ENCODE measurements at places on chromosomes 6 and 20.
A peak's percentile ranks its signal among the peaks of the same experiment; 100 is the strongest.

GRCh38 chr6:36533321-36533720 is 14.0 kb downstream of the STK38 start:
- H3K4me3 ChIP-seq, result no peak overlapping the region
- no peak for ATAC-seq
- H3K4me1 ChIP-seq, result peaks cover 39% of the 10 kb centered on the region
- peak overlapping the region; percentile 61 for H3K27ac ChIP-seq

DNA sequence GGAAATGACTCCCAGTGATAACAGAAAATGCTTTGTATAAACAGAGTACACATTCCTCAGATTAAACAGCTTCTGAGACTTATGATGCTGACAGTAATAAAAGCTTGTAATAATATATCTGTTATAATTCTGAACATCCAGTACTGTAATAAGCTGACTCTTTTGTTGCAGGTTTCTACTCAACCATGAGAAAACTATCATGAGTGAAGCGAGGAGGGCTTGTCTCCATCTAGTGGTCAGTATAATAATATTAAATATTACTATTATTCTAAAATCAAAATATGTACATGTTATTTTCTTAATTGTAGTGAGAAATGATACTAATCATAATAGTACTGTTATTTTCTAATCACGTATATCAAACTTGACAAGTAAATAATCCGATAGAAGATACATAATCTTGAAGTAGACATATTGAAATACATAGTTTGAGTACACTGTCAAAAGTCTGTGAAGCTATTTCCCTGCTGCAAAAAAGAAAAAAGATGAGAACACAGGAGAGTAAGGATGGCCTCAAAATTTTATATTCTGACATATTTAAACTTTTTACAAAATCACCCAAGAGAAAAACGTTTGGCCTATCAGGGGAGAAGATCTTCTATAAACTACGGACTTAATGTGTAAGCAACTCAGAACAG is 183.1 kb downstream of the MOXD1 start:
- H3K27ac ChIP-seq, result no peak overlapping the region
- no peaks in the 10 kb centered on the region for H3K36me3 ChIP-seq
- H3K4me3 ChIP-seq, result no peak overlapping the region
- peaks cover 27% of the 10 kb centered on the region for H3K27me3 ChIP-seq

GRCh38 chr6:27494987-27495385 is 22.1 kb upstream of the ZNF184 start:
- peaks cover 31% of the 10 kb centered on the region for H3K27me3 ChIP-seq
- H3K4me1 ChIP-seq, result peaks cover 14% of the 10 kb centered on the region
- peak overlapping the region; percentile 73 for H3K27ac ChIP-seq
- H3K36me3 ChIP-seq, result peaks cover 21% of the 10 kb centered on the region
- H3K4me3 ChIP-seq, result peak overlapping the region; percentile 83

DNA sequence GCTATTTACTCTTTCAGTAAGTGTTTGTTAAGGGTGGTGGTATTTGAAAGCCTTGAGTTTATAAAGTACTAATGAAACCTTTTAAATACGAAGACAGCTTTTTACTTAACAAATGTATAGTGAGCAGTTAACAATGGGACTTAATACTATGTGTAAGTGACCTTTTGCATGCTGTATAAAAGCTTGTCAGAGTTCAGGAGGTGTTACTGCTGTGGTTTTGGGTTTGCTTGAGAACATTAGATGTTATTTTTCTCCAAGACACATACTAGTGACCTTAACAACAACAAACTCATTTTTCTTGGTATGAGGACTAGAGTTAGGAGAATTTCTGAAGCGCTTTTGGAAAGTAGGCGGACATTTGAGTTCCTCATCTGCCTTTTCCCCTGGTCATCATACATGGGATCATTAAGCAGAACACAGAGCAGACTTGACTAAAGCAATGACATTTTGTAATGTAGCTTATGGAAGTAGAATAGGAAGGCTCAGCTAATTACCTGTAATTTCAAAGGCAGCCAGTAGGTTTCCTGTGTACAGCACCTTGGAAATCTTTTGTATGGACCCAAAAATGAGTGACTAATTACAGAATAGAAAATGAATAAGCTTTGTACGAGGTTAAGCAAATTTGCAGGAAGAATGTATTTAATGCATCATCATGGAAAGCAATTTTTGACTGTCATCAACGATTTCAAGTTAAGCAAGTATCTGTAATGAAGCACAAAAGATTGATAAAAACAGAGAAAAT is 14.1 kb downstream of the CDYL start:
- H3K27me3 ChIP-seq, result no peaks in the 10 kb centered on the region
- no peaks in the 10 kb centered on the region for H3K36me3 ChIP-seq
- peaks cover 38% of the 10 kb centered on the region for H3K4me1 ChIP-seq
- H3K4me3 ChIP-seq, result peak overlapping the region; percentile 43

DNA sequence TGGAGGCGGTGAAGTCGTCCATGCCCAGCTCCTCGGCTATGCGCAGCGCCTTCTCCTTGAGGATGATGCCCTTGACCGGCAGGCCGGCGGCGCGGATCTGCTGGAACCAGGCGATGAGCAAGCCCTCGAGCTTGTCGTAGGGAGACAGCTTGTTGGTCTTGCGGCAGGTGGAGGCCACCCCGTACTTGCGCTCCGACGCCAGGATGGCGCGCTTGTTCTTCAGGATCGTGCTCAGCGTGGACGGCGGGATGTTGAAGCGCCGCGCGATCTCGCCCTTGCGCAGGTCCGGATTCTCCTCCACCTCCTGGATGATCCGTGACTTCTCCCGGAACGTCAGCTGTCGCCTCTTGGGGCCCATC is 435 bp downstream of the CENPB start:
- peak overlapping the region; percentile 68 for H3K4me3 ChIP-seq
- H3K4me1 ChIP-seq, result peaks cover 30% of the 10 kb centered on the region
- H3K36me3 ChIP-seq, result peaks cover 10% of the 10 kb centered on the region
- no peak overlapping the region for H3K27ac ChIP-seq

DNA sequence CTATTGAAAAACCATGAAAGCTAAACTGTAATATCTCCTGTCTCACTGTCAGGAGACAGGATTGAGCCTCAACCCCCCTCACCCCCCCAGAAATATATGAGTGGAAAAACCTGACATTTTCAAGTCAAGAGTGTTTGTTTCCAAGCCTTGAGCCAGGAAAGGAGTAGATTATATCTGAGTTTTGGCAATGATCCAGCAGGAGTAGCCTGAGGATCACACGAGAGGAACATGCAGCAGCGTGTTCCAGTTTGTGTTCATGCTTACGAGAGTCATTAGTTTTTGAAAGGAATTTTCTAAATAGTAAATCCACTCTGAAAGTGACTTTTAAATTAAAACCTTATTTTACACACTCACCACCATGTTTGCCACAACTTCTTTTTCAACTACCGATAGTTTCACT is 15.8 kb downstream of the IL22RA2 start:
- H3K27me3 ChIP-seq, result peaks cover 4% of the 10 kb centered on the region
- H3K36me3 ChIP-seq, result no peaks in the 10 kb centered on the region
- no peak overlapping the region for H3K27ac ChIP-seq
- peaks cover 14% of the 10 kb centered on the region for H3K4me1 ChIP-seq
- no peak overlapping the region for H3K4me3 ChIP-seq

- peak overlapping the region; percentile 96 for H3K4me3 ChIP-seq
- ATAC-seq, result no peak
- H3K36me3 ChIP-seq, result peaks cover 16% of the 10 kb centered on the region
- H3K27me3 ChIP-seq, result peaks cover 3% of the 10 kb centered on the region
- H3K27ac ChIP-seq, result no peak overlapping the region
These were observed 2.3 kb downstream of the DSTN start for GRCh38 chr20:17572034-17572638.

- H3K36me3 ChIP-seq, result no peaks in the 10 kb centered on the region
- no peaks in the 10 kb centered on the region for H3K4me1 ChIP-seq
- peaks cover 10% of the 10 kb centered on the region for H3K27me3 ChIP-seq
- H3K27ac ChIP-seq, result no peak overlapping the region
- H3K4me3 ChIP-seq, result no peak overlapping the region
- ATAC-seq, result no peak
These were observed 634.8 kb upstream of the CITED2 start for GRCh38 chr6:140009286-140009685.

GRCh38 chr6:15026832-15027231 is 219.0 kb upstream of the JARID2 start:
- no peak for ATAC-seq
- H3K4me3 ChIP-seq, result no peak overlapping the region
- no peak overlapping the region for H3K27ac ChIP-seq
- H3K4me1 ChIP-seq, result peaks cover 8% of the 10 kb centered on the region
- no peaks in the 10 kb centered on the region for H3K27me3 ChIP-seq

DNA sequence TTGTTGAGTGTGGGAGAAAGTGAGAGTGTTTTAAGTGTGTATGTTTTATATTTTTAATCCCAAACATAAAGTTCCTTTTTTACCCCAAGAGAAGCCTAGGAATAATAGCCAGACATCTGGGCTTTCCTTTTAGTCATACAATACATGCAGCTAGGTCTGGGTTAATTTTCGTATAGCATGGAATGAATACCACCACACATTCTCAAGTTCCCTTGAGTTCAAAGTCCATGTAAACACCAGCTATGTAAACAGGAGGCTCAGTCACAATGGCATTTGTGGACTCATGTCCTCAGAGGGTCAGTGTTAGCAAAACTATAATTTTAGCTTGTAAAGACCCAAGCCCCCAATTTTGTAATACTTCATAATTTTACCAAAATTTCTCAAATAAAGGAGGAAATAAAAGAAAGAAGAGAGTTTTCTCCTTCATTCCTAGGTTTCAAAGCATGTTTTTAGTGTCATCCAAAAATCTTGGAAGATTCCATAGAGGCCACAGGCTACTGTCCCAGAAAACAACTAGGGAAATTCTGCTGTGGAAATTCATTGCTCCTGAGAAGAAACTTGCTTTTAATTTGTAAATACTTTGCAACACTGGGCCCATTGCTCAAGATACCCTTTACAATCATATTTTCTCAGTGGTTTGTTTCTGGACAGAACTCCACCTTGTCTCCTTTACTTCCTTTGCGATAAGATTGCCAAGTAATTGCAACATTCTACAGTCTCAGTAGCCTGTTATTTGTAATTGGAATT is 671.2 kb downstream of the COL12A1 start:
- H3K4me1 ChIP-seq, result no peaks in the 10 kb centered on the region
- no peak overlapping the region for H3K27ac ChIP-seq
- no peaks in the 10 kb centered on the region for H3K36me3 ChIP-seq

DNA sequence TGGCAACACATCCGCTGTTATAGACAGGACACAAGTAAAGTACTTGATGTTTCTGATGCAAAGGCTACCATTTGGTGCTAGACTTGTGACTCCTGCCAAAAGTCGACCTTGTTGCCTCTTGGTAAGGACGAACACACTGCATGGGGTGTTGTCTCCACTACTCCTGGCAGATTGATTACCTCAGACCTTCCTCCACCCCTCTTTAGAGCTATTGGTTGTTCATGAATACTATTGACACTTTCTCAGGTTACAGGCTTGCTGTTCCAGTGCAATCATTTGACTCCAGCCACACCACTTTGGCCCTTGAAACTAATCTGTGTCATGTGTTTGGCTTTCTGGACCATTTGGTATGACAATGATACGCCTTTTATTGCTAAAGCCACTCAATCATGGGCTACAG is 62.3 kb downstream of the TRMT11 start:
- peaks cover 57% of the 10 kb centered on the region for H3K36me3 ChIP-seq
- ATAC-seq, result no peak
- H3K4me3 ChIP-seq, result no peak overlapping the region
- no peak overlapping the region for H3K27ac ChIP-seq

GRCh38 chr6:157561929-157562810 is 181.2 kb downstream of the ZDHHC14 start:
- peaks cover 13% of the 10 kb centered on the region for H3K4me1 ChIP-seq
- no peak for ATAC-seq
- H3K4me3 ChIP-seq, result no peak overlapping the region
- no peaks in the 10 kb centered on the region for H3K27me3 ChIP-seq
- no peaks in the 10 kb centered on the region for H3K36me3 ChIP-seq

DNA sequence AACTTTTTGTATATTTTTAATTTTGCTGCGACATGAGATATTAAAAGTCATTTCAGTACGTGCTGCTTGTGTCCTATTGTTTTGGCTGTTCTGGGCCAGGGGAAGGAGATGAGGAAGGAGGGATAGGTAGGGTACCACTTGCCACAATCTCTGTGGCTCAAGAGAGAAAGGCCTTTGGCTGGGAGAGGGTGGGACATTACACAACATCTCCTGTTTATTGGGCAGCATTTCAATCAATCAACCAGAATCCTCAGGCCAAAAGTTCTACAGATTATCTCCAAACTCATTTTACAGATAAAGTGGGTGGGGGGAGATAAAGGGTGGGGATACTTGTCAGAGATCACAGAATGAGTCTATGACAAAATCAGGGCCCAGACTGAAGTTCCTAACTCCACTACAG is 6.9 kb upstream of the CCM2L start:
- H3K4me3 ChIP-seq, result no peak overlapping the region
- H3K4me1 ChIP-seq, result no peaks in the 10 kb centered on the region
- no peak overlapping the region for H3K27ac ChIP-seq
- no peaks in the 10 kb centered on the region for H3K27me3 ChIP-seq
- no peaks in the 10 kb centered on the region for H3K36me3 ChIP-seq
- no peak for ATAC-seq

GRCh38 chr6:130494729-130495128 is 128.9 kb downstream of the TMEM200A start:
- no peak for ATAC-seq
- no peak overlapping the region for H3K4me3 ChIP-seq
- H3K4me1 ChIP-seq, result no peaks in the 10 kb centered on the region
- H3K36me3 ChIP-seq, result no peaks in the 10 kb centered on the region
- H3K27ac ChIP-seq, result no peak overlapping the region

DNA sequence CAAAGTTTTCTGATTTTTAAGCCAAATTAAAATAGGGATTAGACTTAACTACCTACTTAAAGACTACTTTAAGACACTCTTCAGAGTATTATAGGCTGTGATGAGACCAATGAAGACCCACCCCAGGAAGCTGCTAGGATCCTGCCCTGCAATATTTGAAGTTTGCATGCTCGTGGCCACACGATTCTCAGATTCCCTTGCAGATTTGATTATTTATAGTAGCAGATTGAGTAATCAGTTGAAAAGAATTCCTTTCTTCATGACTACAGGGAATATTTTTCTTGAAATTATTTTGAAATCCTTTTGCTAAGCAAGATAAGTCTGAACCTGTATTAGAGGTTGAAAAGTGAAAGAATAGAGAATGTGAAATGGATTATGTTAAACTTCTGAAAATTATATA is 122.3 kb downstream of the B3GAT2 start:
- no peak overlapping the region for H3K4me3 ChIP-seq
- H3K27me3 ChIP-seq, result no peaks in the 10 kb centered on the region
- peaks cover 31% of the 10 kb centered on the region for H3K36me3 ChIP-seq
- ATAC-seq, result no peak

- no peaks in the 10 kb centered on the region for H3K36me3 ChIP-seq
- H3K4me1 ChIP-seq, result no peaks in the 10 kb centered on the region
- peak overlapping the region; percentile 60 for H3K4me3 ChIP-seq
- H3K27me3 ChIP-seq, result no peaks in the 10 kb centered on the region
- H3K27ac ChIP-seq, result no peak overlapping the region
- ATAC-seq, result peak; percentile 63
These were observed 36.2 kb upstream of the CCDC167 start for GRCh38 chr6:37535759-37536490.

- peak overlapping the region; percentile 89 for H3K4me3 ChIP-seq
- H3K27ac ChIP-seq, result peak overlapping the region; percentile 96
- no peaks in the 10 kb centered on the region for H3K27me3 ChIP-seq
- peaks cover 77% of the 10 kb centered on the region for H3K36me3 ChIP-seq
These were observed 337 bp downstream of the ESF1 start for GRCh38 chr20:13784271-13784892.
